ENCODE measurements at places on chromosomes 1 and 21.
A peak's percentile ranks its signal among the peaks of the same experiment; 100 is the strongest.

DNA sequence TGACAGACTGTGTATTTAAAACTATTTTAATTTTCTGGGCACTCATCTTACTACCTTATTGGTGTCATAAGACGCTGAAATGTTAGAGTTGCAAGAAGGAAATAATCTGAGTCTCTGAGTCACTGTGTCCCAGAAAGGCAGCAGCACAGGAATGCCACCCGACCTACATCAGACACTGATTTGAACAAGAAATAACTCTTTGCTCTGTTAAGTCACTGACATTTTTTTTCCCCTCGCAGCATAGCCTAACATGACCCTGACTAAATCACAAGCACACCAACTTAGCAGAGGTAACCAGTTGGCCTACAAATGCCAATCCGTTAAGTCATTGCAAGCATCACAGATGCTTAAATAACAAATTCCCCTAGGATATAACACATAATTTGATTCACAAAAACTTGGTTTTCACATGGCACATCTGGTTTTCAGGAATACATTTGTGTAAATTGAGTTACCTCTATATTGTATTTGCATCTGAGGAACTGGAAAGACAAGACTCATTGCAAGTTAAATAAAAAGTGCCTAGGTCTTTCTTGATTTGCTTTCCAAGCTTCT, 349.1 kb downstream of the SEC16B start:
- DNase-seq, result peak; percentile 31

- DNase-seq, result peak; percentile 67
These were observed 850.2 kb upstream of the ADAMTS5 start for GRCh38 chr21:27817074-27817473.

GRCh38 chr1:2310332-2311183, 80.8 kb downstream of the MORN1 start:
- DNase-seq, result no peak

DNA sequence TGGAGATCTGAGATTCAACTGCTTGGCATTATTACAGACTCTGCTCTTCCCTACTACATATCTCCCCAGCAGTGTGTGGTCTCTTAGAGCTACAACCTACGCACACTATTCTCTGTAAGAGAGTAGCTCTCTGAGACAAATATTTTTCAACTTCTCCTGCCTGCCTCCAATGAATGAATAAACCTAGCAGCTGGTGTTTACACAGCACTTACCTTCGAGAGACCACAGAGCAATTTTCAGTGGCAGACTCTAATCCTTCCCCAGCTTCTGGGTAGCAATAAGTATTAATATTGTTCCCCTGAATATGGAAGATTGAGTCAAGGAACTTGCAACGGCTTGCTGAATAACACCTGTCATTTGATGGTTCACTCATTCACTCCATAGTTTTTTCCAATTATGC, 350.9 kb upstream of the SPAG17 start:
- no peak for DNase-seq

DNA sequence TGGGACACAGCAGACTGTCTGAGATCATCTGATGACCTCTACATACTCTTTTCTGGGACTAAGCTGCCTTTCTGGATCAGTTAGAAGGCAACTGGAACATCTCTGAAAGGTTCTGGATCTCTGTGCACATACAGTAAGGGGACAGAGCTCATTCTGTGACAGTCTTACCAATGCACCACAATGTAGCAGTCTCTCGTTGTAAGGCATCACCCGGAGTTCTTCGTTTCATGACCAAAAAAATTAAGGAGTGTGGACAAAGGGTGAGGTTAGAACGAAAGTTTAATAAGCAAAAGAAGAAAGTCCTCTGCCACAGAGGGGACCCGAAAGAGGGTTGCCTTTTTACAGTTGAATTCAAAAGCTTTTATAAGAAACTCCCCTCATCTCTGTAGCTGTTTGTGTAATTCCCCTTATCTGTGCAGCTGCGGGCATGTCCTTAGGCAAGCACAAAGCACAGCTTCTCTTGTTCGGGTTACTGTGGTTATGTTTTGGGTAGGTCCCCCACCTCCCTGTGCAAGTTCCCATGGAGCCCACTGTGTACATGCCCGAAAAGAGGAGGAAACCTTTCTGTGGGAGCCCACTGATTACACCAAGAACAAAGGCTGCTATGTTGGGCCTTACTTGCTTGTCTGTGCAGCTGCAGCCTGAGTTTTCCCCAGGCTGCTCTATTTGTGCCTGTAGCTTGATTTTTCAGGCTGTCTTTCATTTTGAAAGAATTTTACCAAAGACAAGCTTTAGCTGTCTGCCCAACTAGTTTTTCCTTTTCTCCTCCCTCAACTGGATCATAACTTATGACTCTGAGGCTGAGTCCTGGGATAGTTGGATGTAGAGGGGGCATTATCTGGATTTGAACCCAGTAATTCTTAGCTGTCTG, 53.1 kb upstream of the CACNA1E start:
- DNase-seq, result no peak

GRCh38 chr1:167457936-167458584, 60.3 kb downstream of the CD247 start:
- DNase-seq, result no peak

- no peak for DNase-seq
These were observed 166.5 kb downstream of the LMO4 start for GRCh38 chr1:87495147-87495546.

DNA sequence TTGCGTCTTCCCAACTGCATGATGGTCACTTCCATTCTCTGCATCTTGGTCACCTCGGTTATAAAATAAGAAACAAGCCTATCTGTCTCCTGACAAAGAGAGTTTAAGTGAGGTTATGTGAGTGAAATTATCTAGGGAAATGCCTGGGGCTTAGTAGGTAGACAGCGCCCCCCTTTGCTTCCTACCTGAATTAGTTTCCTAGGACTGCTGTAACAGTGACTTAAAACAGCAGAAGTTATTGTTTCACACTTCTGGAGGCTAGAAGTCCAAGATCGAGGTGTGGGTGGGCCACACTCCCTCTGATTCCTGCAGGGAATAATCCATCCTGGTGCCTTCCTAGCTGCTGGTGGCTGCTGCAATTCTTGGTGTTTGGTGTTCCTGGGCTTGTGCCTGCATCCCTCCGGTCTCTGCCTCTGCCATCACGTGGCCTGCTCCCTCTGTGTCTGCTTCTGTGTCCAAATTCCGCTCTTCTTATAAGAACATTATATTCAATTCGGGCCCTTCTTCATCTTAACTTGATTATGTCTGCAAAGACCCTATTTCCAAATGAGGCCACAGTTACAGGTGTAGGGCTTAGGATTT, 92.6 kb downstream of the IGSF21 start:
- DNase-seq, result no peak

- peak; percentile 53 for DNase-seq
These were observed 112.2 kb downstream of the NR5A2 start for GRCh38 chr1:200139661-200140250.

DNA sequence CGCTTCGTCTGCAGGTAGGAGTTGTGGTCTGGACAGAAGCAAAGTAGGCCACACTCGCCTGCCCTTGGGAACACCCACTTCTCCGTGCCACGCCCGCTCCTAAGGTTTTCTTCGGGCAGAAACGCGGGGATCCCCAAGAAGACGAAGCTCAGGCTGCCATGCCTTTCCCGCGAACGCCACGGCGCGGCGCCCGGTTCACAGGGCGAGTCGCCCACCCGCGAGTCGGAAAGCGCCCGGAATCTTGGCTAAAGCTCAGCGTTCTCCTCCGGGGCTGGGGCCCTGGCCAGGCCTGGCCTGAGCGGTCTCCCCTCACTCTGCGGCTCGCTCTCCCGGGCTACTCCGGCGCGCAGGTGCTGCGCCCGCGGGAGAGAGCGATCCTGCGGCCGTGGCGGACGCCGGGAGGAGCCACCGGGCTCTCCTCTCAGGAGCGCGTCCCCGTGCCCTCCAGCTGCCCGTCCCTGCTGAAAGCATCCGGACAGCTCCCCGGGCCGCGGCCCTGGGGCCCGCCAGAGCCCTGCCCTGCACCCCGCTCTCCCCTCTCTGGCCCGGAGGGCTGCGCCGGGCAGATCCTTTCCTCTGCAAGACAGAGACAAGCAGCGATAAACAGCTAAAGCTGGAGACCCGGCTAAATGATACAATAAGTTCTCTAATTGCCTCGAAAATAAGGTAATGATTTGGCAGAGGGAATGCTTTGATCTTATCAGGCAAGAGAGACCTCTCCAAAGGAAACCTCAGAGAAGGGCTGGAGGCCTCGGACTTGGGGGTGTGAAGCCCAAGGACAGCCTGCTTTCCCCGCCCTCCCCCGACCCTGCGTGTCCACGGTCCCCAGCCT, 6.7 kb upstream of the WNT2B start:
- DNase-seq, result peak; percentile 83

DNA sequence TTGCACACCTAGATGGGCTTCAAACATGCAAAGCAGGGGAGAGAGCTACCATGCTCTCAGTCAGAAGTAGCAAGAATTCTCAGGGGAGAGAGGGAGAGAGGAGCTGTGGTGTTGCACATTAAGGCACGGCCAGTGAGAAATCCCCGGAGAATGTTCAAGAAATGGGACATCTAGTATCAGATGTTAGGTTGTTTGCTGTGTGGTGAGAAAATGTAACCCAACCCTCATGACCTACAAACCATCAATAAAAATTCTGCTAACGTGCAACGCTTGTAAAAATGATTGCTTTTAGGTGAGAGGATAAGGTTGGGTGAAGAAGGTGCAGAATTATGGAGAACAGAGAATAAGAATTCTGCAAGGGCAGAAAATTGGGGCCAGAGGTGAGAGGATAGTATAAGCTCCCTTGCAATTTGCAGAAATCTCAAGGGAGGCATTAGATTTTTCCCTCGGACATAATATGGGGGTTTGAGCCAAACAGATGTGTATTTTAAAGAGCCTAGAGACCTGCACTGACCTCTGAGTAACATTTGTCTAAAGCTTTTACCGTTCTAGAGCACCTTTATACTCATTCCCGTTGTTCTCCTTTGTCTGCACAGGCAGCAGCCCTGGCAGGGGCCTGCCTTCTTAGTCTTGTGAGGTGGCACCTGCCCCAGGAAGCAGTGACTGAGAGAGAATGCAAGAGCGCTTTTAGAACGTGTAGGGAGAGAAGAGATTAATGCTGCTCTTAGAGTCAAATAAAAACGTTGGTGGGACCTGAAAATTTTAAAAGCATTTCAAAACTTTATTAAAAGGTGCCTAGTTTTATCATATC, 25.4 kb upstream of the KIAA0040 start:
- DNase-seq, result peak; percentile 22

GRCh38 chr1:208759255-208759654, 515.1 kb upstream of the PLXNA2 start:
- DNase-seq, result no peak

GRCh38 chr1:109946511-109946910, 35.9 kb downstream of the CSF1 start:
- DNase-seq, result no peak

DNA sequence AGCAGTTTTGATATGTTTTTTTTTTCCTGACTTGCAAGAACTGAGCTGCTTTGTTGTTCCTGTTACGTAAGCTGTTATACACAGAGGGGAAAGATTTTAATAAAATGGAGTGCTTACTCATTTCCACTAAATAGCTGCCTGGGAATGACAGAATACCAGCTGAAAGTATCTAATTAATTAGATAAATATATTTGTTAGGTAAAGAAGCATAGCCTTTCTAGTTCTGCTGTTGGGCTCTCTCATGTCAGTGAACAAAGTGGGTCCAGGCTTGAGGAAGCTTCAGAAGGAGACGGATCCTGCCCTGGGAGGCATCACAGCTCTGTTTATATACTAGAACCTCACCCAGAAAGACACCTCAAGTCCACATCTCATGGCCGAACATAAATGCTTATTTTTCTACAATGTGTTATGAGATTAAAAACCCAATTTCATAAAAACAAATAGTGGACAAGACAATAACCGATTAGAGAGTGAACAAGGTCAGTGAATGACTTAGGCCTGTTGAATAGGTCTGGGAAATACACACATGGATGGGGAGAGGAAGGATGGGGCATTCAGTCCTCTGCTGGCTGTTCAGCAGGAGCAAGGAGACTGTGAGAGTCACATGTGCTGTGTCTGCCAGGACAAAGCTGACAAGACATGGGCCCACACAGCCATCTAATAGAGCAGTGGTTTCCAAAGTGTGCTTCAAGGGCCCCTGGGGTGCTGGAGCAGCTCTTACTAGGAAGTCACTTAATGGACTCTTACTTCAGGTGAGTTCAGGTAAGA, 20.6 kb downstream of the TRAF5 start:
- DNase-seq, result no peak

DNA sequence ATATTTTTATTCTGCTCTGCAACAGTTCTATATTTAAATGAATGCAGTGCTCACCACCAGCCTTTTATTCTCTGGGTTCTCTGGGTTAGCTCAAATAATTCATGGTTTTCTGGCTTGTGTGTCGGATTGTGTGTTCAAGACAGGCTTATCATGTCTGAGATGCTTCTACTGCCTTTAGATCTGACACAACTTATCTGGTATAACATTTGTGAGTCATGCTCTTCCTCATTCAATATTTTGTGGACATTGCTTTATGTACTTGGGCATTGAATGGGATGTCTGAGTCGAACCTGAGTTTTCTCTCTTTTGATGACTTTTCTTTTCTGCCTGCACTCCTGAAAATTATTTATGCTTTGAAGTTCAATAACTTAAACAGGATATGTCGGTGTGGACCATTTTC, 17.6 kb upstream of the PKP1 start:
- no peak for DNase-seq

DNA sequence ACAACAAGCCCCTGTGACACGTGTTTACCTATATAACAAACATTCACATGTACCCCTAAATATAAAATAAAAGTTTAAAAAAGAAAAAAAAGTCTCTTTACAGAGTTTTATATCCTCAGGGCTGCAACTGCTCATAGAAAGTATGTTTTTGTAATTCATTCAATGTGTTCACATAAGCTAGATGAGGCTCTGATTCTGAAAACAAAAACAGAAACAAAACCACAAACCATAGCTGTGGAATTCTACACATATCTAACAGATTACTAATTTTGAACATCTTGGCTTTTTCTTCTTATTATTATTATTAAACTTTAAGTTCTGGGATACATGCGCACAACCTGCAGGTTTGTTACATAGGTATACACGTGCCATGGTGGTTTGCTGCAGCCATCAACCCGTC, 579.6 kb upstream of the ZRANB2 start:
- no peak for DNase-seq

GRCh38 chr1:17397910-17398695, 26.1 kb downstream of the PADI6 start:
- no peak for DNase-seq

- DNase-seq, result no peak
These were observed 3.7 kb downstream of the PCSK9 start for GRCh38 chr1:55043011-55043410.

- no peak for DNase-seq
These were observed 66.1 kb downstream of the RGS18 start for GRCh38 chr1:192224396-192224795.

DNA sequence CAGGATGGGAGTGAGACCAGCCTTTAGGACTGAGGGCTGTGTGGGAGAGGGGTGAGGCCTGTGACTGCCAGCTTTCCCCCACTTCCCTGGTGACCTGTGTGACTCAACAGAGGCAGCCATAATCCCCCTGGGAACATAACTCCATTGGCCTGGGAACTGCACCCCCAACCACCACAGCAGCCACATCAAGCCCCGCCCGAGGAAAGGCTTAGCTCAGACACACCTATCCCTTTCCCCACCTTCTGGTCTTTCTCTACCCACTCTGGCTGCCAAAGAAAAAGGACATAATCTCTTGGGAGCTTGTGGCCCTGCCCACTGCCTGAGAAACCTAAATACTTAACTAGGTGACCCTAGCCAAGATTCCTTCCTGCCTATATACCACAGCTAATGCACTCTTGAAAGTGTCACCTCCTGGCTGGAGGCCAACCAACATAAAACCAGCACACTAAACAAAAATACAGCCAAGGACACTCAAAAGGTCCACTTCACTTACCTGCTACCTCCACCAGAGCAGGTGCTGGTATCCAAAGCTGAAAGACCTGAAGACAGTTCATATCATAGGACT, 406.6 kb upstream of the CAMK1G start:
- DNase-seq, result no peak

Measured in hepatocyte (in vitro differentiated cells).